ENCODE measurements at places on chromosomes 3 and 15.
A peak's percentile ranks its signal among the peaks of the same experiment; 100 is the strongest.

DNA sequence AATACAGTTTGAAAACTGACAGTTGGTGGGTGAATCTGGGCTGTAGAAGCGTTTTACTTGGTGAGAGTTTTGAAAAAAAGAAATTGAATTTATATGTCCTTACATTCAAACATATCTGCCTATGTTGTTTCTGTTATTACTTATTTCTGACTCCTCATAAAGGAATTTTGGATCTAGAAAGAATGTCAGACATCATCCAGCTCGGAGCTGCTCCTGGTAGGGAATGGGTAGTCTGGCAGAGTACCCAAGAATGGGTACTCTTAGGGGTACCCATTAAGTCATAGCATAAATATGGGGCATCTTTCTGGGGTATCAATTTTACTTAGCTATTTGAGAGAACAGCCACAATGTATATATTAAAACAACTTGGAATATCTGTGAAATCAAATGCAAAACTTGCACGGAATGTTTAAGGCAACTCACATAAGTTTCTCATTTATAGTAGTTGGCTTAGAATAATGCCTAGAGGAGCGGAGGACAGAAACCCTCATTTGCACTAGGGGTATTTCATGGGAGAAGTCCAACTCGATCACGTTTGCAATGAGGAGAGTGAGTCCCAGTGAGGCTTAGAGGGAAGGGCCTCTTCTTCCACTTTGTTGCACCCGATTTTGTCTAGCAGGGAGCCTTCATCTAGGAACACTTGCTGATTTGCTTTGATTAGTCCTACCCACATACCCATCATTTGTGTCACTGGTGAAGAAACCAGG is 2.4 kb upstream of the LARP6 start:
- no peak for DNase-seq

DNA sequence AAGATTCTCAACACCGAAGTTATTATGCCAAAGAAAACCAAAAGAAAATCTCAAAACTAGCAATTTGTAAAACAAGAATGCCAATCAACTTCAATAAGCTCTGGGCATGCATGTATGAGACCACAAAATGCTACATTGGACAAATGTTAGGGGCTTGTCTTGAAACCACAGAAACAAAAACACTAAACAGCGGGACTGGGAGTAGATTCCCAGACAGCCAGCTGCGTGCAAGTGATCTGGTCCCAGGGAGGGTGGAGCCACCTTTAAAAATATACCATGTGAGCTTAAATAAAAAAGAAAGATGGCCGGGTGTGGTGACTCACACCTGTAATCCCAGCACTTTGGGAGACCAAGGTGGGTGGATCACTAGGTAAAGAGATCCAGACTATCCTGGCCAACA is 163.6 kb upstream of the PRICKLE2 start:
- DNase-seq, result no peak

DNA sequence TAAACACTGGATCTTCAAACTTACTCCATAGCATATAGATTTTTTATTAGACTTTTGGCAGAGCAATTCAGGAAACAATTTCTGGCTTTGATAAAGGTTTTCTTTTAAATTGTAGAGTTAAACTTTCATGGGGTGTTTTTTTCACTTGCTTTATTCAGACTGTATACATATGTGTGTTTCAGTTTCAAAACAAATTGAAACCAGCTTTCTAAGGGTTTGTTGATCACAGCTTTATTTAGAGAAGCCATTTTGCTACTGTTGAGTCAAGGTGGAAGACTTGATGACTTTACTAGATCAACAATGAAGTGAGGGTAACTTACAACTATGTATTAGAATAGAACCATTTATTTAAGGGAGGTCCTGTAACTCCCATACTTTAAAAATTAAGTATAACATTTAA is 6.2 kb downstream of the UBE2E1 start:
- no peak for DNase-seq

DNA sequence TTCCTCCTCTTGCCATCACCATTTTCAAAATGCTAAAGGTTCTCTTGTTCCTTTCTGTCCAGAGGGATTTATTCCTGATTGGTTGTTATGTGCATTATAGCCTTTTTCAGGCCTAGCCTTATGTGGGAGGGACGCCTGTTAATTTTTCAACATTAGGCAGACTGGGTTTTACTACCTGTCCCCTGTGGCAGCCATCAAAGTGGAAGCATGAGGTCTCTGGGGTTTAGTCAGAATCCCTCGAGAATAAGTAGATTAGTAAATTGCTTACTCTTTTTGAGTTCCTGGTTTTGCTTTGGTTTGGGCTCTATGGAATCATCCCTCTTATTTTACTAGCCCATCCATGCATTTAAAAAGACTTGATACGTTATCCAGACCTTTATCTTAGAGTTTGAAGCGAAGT is 32.4 kb downstream of the PAK2 start:
- no peak for DNase-seq

- DNase-seq, result peak; percentile 87
Measured at GRCh38 chr3:100002599-100003350, 111.5 kb downstream of the FILIP1L start.

DNA sequence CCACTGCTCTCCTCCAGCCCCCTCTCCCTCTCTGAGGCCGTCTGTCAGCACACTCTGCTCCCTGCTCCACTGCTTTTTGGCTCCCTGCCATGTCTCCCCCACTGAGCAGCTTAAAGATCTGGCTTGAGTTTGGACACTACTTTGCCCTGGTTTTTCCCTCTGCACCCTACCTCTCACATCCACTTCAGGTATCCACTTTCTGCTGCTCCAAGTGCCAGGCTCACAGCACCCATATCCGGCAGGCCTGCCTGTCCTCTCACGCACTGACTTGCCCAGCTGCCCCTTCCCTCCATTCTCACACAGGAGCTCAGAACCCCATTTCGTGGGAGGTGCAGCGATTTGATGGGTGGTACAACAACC is 3.7 kb downstream of the DUOX1 start:
- DNase-seq, result no peak

DNA sequence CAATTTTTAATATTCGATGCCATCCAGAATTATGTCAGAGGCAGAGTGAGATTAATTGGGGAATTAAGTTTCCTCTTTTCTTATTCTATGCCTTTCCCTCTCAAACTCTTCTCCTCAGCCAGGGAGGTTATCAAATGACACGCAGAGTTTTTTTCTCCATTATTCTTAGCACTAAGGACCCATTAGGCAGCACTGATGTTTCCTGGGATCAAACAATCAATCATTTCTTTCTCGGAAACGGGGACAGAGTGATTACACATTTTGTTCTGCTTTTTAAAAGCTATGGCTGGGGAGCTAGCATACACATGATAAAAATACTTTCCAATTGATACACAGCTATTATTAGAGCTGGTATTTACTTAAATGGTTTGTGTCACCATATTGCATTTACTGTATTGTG is 35.3 kb upstream of the PSMD6 start:
- DNase-seq, result no peak

DNA sequence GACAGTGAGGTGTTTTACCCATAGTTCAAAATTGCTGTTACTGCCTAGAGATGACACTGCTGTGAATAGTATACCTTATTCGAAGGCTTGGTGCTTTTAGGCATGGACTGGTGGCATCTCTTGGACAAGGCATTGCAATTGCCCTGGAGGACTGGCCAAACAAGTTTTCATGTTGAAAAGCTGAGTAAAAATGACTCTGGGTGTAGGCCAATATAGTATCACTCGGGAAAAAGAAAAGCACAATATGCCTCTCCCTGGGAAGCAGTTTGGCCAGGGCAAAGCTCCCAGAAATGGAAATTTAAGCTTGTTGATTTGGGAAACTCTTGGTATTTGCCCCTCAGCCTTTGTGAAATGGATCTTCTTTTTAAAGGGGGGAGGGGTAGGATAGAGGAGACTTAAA is 54.8 kb downstream of the ZNF609 start:
- DNase-seq, result no peak

- DNase-seq, result no peak
Measured at GRCh38 chr3:74351213-74351612, 263.2 kb downstream of the CNTN3 start.

- DNase-seq, result no peak
Measured at GRCh38 chr15:49988766-49989165, 130.3 kb downstream of the ATP8B4 start.
